ENCODE measurements at places on chromosomes 3 and 15.

- DNase-seq = no peak
These were observed 542 bp upstream of the UBAP1L start for GRCh38 chr15:65115542-65115941.

GRCh38 chr3:22474706-22475445 is 723.9 kb upstream of the ZNF385D start:
- no peak for DNase-seq

- no peak for DNase-seq
These were observed 18.2 kb upstream of the CORO2B start for GRCh38 chr15:68560501-68561113.

- DNase-seq = no peak
These were observed 289.6 kb downstream of the UACA start for GRCh38 chr15:70473581-70474370.

- no peak for DNase-seq
These were observed 56.6 kb downstream of the RHCG start for GRCh38 chr15:89439764-89440163.

GRCh38 chr3:110327870-110328269 is 743.7 kb upstream of the NECTIN3 start:
- DNase-seq = no peak

- DNase-seq = no peak
These were observed 160.9 kb downstream of the TBC1D5 start for GRCh38 chr3:17581421-17582080.

- no peak for DNase-seq
These were observed 100.6 kb downstream of the KLHL25 start for GRCh38 chr15:85694091-85694490.

DNA sequence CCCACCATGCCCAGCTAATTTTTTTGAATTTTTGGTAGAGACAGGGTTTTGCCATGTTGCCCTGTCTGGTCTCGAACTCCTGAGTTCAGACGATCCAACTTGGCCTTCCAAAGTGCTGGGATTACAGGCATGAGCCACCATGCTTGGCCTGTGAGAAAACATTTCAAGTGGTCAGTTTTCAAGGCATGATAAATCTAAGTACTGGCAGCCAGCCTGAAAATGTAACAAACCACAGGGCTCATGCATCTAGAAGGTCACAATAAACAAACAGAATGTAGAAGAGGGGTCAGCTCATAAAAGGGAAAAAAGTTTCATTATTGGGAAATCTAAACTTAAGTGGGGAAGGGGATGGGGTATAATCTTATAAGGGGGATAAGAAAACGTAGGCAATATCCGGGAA is 39.9 kb downstream of the PPCDC start:
- DNase-seq = no peak

- no peak for DNase-seq
These were observed 10.6 kb upstream of the SLC25A36 start for GRCh38 chr3:140931016-140931454.

DNA sequence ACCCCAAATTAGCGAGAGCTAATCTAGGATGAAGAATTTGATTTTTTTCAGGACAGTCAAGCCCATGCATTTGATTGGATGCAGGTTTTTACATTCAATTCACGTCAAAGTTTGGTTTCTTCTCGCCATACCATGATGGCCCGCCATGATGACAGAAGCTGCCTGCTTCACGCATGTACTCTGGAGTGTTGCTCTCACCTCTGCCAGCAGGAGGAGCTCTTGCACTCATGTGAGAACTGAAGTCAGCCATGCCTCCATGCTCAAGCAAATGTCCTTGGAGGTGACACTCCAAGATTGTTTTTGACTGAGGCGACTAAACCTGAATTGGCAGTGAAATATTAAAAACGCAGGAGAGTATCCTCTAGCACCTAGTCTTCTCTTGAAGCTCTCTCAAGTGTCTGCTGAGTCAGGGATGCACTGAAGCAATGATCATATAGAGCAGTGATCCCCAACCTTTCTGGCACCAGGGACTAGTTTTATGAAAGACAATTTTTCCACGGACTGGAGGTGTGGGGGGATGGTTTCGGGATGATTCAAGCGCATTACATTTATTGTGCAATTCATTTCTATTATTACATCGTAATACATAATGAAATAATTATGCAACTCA is 120.9 kb downstream of the SAMMSON start:
- DNase-seq = no peak

DNA sequence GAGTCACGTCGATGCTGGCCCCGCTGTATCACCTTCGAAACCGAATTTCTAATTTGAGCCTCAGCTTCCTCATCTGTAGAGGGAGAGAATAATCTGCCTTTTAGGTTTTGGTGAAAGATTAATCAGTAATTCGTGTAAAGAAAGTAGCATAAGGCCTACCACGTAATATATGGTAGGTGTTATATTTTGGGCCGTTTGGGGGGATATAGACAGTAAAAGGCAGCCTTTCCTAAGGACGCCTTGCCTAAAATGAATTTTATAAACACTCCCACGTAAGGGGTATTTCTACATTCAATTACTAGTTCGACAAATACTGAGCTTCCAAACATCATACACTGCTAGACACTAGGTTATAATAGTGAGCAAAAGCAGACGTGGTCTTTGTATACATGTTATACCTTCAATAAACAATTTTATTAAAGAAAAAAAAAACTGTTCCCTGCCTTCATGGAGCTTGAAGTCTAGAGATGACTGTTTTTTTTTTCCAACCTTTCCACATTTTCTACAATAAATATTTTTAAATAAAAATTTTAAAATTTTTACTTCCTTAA is 737 bp downstream of the JAGN1 start:
- no peak for DNase-seq

GRCh38 chr3:16302082-16302631 is 37.1 kb downstream of the OXNAD1 start:
- DNase-seq = no peak

- no peak for DNase-seq
These were observed 14.3 kb upstream of the FBXL22 start for GRCh38 chr15:63582718-63583426.

DNA sequence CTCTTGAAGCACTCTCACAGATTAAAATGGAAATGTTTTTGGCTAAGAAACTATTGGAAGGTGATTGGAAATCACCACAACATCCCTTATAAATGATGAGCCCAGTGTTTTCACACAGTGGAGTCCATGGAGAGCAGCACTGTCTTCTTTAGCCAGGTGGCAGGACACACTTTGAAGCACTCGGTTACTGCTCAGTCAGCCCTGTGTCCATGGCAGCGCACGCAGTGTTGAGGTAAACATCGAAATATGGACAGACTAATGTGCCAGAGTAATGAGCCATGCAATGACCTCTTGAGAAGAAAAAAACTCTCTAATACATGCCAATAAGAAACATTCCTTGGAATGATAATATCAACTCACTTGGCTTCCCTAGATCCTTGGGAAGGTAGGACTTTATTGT is 66.6 kb downstream of the TGFBR2 start:
- no peak for DNase-seq

DNA sequence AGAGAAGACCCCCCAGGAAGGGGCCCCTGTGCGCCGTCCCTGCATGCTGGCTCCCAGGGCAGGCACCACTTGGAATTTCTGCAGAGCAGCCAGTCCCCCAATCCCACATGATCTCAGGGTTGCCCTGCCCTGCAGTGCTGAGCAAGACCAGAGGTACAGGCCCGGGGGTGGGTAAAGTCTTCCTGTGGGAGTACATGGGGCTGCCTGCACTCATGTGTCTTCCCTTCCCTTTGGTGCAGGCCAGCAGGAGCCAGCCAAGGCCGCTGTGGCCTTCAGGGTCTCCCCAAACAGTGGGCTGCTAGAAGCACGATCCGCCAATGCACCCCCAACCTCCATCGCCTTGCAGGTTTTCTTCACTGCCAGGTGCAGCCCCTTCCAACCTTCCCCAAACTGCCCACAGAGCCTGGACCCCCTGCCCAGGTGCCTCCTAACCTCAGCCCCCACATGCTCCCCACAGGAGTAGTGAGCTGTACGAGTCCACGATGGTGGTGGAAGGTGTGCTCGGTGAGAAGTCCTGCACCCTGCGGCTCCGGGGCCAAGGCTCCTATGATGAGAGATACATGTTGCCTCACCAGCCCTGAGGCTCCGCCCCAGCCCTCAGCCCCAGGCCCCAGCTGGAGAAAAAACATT is 15.0 kb downstream of the ACAA1 start:
- no peak for DNase-seq

Measured in NCI-H526 treated with DMSO at 0.1 percent for 48 hours (cell line).